Naive B cell (primary cell): ENCODE measurements at places on chromosomes 7 and 10.
A peak's percentile ranks its signal among the peaks of the same experiment; 100 is the strongest.

DNA sequence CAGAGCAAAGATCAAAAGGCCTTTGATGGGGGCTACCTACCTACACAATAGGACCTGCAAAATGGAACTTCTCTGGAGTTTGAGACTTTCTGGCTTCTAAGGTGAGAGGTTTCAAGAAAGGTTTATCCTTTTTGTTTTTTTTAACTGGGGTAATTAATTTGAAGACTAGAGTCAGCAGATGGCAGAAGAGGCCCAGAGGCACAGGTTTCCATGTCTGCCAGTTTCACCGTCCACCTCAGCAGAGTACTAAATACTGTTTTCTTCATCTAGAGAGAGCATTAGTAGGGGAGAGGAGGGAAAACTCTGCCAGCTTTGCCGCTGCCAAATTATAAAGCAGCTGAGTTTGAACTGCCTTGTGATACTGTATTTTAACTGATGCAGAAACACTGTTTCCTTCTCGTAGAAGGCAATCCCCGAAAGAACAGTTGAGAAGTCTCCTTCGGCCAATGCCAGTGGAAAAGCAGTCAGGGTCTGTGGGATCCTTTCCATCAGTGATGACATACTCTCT is 138.7 kb downstream of the SLC25A13 start:
- DNase-seq: no peak

DNA sequence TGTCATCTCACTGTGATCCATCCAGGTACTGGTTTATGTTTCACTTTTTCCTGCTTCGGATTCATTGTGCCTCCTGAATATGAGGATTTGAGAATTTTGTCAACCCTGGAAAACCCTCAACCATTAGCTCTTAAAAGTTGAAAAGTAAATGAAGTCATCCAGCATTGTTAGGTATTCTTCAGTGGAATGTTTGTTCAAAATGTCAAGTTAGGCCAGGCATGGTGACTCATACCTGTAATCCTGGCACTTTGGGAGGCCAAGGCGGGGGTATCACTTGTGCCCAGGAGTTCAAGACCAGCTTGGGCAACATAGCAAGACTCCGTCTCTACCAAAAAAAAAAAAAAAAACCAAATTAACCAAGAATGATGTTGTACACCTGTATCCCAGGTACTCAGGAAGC is 222.1 kb downstream of the NSUN6 start:
- DNase-seq: no peak

DNA sequence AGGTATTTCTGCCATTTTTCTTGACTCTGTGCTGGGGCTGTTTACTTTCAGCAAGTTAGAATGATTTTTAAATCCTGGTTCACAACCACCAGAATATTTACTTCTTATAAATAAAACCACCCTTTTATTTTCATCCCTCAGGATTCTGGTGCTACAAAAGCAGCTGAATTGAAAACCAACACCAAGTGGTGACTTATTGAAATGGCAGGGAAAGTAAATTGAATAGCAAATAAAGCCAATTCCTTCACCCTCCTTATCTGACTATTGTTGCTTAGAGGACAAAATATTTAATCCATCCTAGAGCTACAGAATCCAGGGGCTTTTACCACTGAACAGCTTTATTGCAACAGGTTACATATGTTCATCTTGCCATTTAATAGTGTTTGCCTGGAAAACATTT is 828.6 kb upstream of the GHITM start:
- no peak for DNase-seq

- no peak for DNase-seq
Measured at GRCh38 chr10:102648269-102648888, 4.1 kb downstream of the TRIM8 start.

DNA sequence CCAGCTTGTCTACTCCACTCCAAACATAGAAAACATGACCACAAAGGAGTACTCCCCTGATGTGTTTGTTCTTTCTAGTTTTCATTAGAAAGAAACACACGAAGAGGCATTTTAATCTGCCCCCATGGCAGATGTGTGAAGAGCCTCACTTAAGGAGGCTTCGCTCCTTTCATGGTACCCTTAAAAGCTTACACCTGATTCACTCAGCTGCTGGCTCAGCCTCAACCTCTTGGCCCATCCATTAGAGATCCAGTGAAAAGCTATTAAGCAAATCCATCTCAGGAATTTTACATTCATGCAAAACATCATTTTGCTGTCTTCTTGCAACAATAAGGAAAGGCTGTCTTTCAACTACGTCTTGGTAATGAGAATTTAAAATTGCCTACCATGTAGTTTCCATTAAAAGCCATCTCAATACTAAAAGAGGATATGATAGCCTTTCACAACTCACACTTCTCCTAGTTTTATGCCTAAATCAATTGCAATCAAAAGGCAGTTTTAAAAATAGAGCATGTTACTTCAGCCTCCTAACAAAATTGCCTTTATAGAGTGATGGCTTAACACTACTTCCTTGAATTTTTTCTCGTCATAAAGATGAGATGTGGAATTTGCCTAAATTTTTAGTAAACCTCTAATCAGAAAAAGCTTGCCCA is 22.7 kb downstream of the MACC1 start:
- no peak for DNase-seq

DNA sequence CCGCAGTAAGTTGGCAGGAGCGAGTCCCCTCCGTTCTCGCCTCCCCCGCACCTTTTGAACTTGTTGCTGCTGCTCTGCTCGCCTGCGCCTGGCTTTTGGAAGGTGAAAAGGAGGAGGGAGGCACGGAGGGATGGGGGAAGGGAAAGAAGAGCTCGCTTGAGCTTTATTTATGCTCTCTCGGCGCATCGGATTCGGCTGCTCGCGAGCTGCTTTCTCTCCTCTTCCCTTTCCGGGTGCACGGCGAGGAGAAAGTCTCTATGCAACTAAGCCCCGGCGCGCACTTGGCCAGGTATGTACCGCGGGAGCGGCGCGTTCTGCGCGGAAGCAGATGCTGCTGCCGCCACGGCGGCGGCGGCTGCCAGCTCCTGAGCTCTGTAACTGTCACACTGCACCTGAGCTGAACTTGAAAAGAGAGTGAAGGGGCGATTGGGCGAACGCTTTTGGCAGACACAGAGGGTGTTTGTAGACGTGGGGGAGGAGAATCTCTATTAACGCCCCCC is 551 bp downstream of the KCND2 start:
- DNase-seq: no peak

DNA sequence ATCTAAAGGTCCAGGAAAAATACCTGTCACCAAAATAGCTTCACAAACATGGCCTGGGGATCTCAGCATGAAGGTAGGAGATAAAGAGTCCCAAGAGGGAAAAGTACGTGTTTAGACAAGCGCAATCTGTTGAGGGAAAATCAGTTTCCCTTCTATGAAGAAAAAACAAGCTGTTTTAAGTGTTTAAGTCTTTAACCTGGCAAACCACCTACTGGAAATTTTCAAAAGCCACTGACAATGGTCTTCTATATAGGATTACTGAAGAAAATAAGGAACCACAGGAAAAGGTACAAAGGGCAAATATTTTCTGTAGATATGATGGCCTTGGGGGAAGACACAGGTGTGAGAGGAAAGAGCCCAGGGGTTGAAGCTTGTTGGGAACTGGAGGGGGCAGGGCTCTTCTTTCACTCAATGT is 21.2 kb downstream of the ALDH18A1 start:
- no peak for DNase-seq

DNA sequence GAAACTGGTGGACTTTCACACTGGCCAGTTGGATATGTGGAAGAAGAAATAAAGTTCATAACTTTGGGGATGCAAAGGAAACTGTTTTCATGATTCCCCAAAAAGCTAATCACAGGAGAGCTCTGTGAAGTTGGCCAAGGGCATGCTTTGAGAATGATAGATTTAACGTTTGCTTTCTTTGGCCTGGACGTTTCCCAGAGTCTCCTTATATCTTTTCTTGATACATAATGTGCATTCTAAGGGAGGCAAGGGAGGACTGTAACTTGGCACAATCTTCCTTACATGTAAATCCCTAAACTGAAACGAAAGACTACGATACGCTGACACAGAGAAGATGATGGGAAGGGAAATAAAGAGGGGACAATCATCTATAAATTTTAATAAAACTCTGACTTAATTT is 176.5 kb upstream of the INHBA start:
- no peak for DNase-seq

GRCh38 chr7:22601812-22602565 is 102.0 kb upstream of the STEAP1B start:
- DNase-seq: no peak

GRCh38 chr10:118564652-118565051 is 30.8 kb downstream of the PRLHR start:
- no peak for DNase-seq

DNA sequence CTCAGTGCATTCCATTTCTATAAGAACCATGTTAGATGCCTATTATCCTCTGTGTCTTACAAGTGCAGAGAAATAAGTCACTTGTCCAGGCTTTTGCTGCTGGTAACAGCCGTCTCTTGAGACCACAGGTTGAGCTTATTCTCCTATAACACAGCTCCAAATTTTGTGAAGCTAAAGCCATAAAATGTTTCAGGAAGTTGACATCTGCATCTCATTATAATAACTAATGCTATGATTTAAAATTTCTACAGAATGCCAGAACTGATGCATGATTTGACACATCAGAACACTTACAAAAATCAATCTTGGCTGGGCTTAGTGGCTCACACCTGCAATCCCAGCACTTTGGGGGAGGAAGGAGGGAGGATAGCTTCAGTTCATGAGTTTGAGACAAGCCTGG is 986.9 kb downstream of the TYW1 start:
- no peak for DNase-seq

DNA sequence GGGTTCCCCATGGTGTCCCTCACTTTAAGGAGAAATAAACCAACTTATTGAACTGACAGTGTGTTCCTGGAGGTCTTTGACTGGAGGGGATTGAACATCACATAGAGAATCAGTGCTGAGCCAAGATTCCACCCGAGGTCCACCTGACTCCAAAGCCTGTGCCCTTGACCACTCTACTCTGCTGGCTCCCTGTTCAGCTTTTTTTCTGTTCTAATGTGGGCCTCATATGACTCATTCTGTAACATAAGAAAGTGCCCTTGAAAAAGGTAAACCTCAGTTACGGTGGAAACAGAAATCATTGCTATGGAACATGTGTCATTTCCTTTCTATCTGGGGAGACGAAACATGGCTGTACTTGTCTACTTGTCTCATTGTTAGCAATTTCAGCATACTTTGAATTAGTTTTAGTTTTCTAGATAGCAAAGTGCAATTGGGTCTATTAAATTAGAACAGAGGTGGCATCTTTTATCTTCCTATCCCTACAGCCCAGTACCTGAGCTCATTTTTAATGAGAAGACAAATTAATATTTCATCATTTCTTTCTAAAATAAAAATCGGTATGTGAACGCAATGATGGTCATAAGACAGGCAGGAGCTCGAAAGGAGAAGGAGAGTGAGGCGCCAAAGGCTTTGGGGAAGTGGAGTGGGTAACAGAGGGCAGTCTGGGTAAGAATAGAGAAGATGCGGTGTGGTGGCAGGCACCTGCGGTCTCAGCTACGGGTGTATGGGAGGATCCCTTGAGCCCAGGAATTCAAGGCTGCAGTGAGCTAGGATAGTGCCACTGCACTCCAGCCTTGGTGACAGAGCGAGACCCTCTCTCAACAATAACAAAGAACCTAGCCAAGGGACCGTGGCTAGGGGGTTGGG is 1.5 kb downstream of the GSDME start:
- peak; percentile 26 for DNase-seq

DNA sequence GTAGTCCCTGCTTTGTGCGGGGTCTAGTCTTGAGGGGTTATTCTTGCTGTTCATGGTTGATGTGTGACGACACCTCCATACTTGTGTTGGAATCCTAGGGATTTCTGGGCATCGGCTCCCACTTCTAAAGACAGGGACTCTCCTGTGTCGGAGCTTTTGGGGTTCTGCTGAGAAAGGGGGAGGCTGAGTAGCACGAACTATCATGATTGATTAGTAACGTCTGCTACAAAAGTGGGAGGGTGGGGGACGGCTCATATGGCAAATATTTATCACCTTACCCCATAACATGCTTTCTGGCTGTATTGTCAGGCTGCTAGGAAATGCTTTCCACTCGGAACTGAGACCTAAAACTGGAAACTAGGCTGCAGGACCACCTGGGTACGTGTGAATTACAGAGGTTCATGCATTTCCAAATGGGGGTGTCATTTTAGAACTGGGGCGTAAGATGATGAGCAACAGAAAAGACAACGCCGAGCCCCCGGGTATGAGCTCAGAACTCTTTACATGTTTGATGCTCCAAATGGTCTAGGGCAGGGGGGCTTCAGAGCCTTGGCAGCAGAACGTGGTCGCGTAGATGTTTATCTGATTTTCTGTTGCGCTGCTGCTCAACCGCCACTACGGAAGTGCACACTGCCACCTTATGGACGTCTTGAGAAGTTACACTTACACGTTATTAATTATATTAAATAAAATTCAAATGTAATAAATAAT is 15.1 kb upstream of the NME8 start:
- peak; percentile 48 for DNase-seq

GRCh38 chr10:132120734-132121510 is 55.2 kb downstream of the JAKMIP3 start:
- DNase-seq: no peak

DNA sequence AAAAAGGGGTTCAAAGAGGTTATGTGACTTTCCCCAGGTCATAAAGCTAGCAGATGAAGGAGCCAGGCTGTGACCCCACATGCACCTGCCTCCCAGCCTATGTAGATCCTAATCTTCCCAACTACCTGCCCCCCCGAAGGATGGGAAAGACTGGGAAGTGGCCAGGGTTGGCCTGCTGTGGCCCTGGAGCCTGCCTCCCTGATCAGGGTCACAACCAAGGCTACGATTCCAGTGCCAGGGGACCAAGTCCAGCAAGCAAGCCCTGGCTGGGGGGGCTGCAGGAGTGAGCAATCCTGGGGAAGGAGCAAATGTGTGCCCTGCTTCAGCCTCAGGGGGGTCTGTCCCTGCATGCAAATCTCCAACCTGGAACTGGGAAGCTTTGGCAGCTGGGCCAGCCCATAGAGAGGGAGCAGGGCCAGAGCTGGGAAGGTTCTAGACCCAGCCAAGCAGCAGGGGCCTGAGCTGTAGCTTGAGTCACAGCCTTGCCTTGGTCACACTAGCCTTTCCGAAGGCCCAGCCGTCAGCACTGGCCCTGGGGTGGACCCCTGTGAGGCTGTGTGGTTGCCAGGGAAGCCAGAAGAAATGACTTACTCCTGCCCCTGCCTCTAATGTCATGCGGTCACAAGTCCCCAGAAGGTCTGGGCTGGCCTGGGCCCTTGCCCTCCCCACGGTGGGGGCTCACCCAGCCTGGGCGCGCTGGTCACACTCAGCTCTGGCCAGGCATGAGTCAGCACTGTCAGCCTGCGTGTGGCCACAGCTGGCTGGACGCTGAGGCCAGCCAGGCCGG is 96.4 kb upstream of the ZMIZ1 start:
- no peak for DNase-seq

- no peak for DNase-seq
Measured at GRCh38 chr10:116466715-116467422, 39.2 kb downstream of the PNLIPRP3 start.

- no peak for DNase-seq
Measured at GRCh38 chr7:1735262-1735661, 65.2 kb downstream of the ELFN1 start.
